ENCODE measurements at places on chromosomes 2 and 18.

DNA sequence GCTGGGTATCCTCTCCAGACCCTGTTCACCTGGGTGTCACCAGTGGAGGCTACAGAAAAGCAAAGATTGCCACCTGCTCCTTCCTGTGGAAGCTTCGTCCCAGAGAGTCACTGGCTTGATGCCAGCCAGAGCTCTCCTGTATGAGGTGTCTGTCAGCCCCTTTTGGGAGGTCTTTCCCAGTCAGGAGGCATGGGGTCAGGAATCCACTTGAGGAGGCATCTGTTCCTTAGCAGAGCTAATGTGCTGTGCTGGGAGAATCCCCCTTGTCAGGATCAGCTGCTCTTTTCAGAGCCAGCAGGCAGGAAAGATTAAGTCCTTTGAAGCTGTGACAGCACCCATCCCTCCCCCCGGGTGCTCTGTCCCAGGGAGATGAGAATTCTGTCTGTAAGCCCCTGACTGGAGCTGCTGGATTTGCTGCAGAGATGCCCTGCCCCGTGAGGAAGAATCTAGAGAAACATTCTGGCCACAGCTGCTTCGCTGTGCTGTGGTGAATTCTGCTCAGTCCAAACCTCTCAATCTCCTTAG is 121.8 kb downstream of the GPR39 start:
- no peak for DNase-seq

GRCh38 chr2:122528061-122528460 is 772.6 kb downstream of the TSN start:
- DNase-seq, result no peak

DNA sequence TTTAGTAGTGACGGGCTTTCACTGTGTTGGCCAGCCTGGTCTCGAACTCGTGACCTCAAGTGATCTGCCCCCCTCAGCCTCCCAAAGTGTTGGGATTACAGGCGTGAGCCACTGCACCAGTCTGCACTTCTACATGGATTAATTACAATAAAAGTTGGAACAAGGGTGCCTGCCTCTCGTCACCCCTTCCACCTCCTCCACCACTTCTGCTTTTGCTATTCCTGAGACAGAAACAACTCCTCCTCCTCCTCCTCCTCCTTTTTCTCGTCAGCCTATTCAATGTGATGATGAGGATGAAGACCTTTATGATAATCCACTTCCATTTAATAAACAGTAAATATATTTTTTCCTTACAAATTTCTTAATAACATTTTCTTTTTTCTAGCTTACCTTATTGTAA is 35.2 kb downstream of the SRBD1 start:
- no peak for DNase-seq

GRCh38 chr2:146503366-146503765 is 1341.5 kb upstream of the ACVR2A start:
- no peak for DNase-seq

Data from T-helper 2 cell (primary cell).